Memory B cell (primary cell): ENCODE measurements at places on chromosomes 6 and 20.
A peak's percentile ranks its signal among the peaks of the same experiment; 100 is the strongest.

- DNase-seq: no peak
These were observed 30.5 kb downstream of the CNR1 start for GRCh38 chr6:88135578-88136114.

GRCh38 chr6:77019081-77019480 lies 444.2 kb downstream of the HTR1B start:
- DNase-seq: no peak

- no peak for DNase-seq
These were observed 719.7 kb upstream of the MARCKS start for GRCh38 chr6:113137426-113137825.

- no peak for DNase-seq
These were observed 20.3 kb upstream of the LRRN4 start for GRCh38 chr20:6074145-6074561.

DNA sequence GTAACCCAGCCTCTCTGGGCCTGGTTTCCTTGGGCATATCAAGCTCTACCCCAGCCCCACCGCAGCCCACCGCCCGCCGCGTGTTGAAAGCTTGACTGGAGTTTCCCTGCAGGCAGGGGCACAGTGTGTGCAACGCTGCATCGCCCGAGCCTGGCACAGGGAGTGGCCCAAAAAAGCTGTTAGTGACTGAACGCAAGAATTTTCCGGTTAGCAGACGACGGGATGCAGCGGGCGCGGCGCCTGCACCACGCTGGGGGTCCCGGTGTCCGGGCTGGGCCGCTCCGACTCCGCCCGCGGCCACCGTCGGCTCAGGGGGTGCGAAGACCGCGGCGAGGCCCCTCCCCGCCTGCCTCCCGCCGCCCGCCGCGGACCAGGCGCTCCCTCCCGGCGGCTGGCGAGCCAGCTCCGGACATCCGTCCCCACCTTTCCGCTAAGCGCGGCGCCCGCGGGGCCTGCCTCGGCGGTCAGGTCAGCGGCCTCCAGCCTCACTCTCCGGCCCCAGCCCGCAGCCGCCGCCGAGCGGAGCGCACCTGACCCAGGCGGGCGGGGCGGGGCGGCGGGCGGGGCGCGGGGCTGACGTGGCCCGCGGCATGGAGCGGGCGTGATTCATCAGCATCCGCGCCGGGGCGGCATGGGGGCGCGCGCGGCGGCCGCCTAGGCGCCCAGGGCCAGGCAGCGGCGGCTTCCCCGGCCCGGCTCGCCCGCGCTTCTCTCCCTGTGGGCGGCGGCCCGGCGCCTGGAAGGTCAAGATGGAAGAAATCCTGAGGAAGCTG lies at the start of gene ARFGEF3:
ARFGEF3 (plus strand) TSS at position 602 of the 773 bp plus-strand sequence; CDS start at position 750, 148 bp downstream.
- peak; percentile 9 for DNase-seq

- peak; percentile 16 for DNase-seq
These were observed 140.1 kb downstream of the QKI start for GRCh38 chr6:163554663-163555062.
